Activated T-cell treated with anti-CD3 and anti-CD28 coated beads for 24 hours (primary cell): ENCODE measurements at places on chromosomes 2 and 18.

GRCh38 chr2:86566158-86566820 is 3.0 kb upstream of the CHMP3 start:
- no peak for DNase-seq

GRCh38 chr2:199977984-199978415 is 22.6 kb downstream of the MAIP1 start:
- DNase-seq, result peak; percentile 20

- DNase-seq, result no peak
Observed at GRCh38 chr2:130347220-130347925, 4.7 kb downstream of the IMP4 start.

GRCh38 chr2:228599781-228600180 is 418.3 kb upstream of the SPHKAP start:
- no peak for DNase-seq

GRCh38 chr2:162608901-162609300 is 229.7 kb downstream of the KCNH7 start:
- no peak for DNase-seq

- DNase-seq, result no peak
Observed at GRCh38 chr18:11004294-11004693, 145.1 kb downstream of the PIEZO2 start.

GRCh38 chr18:9594823-9595596 is 19.3 kb downstream of the PPP4R1 start:
- DNase-seq, result no peak

- no peak for DNase-seq
Observed at GRCh38 chr18:22505141-22505591, 87.5 kb upstream of the CTAGE1 start.

GRCh38 chr2:172600557-172601008 is 44.7 kb downstream of the PDK1 start:
- DNase-seq, result no peak

- DNase-seq, result no peak
Observed at GRCh38 chr2:143844986-143845385, 674.9 kb downstream of the ZEB2 start.

DNA sequence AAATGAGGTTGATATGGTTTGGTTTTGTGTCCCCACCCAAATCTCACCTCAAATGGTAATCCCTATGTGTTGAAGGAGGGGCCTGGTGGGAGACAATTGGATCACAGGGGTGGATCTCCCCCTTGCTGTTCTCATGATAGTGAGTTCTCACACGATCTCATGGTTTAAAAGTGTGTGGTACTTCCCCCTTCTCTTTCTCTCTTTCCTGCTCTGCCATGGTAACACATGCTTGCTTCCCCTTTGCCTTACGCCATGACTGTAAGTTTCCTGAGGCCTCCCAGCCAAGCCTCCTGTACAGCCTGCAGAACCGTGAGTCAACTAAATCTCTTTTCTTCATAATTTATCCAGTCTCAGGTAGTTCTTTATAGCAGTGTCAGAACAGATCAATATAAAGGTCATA is 24.7 kb upstream of the FAM124B start:
- DNase-seq, result no peak

- no peak for DNase-seq
Observed at GRCh38 chr2:140079038-140079437, 1298.8 kb upstream of the NXPH2 start.

DNA sequence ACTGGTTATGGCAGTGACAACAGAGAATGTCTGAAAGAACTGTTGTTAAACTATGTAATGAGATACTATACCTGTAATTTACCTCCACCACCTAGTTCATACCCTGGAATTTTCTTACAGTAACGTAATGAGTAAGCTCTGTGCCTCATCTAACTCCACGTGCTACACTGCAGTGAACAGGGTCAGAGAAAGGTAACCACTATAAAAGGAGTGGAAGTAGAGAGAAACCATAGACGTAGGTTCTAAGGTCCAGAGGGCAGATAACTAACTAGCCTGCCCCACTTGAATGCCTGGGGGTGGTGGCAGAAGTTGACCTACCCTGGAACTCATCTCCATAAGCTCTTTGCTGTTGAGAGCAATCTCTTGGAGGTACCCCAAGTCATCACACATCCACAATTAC is 32.0 kb upstream of the B4GALT6 start:
- DNase-seq, result no peak

DNA sequence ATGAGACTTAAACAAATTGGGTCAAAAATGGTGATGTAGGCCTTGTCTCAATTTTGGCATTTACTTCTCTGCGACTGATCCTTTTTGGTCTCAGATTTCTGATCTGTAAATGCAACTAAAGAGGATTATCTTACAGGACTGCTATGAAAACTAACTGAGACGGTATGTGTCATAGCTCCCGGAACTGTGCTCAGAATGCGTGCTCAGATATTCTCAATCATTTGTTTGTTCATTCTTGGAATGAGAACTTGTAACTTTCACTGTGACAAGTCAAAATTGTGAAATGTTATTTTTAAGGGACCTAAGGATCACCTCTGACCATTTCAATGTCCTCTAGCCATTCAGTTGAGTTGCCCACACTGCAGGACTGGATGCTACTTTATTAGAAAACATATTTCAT is 498.2 kb upstream of the PIK3C3 start:
- DNase-seq, result no peak

DNA sequence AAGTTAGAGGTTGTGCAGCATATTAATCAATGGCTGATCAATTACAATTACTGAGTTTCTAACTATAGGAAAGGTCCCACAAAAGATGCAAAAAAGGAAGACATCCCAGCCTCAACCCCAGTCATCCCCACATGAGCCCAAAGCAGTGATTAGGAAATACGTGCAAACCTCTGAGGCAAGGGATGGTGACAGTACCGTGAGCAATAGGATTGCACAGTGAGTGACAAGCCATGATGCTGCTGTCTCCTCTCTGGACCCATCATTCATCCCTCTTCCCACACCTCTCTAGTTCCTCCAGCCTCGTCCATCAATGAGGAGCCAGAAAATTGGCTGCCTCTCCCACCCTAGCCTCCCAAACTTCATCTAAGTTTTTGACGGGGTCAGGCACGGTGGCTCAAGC is 4.0 kb upstream of the SLC11A1 start:
- DNase-seq, result no peak

DNA sequence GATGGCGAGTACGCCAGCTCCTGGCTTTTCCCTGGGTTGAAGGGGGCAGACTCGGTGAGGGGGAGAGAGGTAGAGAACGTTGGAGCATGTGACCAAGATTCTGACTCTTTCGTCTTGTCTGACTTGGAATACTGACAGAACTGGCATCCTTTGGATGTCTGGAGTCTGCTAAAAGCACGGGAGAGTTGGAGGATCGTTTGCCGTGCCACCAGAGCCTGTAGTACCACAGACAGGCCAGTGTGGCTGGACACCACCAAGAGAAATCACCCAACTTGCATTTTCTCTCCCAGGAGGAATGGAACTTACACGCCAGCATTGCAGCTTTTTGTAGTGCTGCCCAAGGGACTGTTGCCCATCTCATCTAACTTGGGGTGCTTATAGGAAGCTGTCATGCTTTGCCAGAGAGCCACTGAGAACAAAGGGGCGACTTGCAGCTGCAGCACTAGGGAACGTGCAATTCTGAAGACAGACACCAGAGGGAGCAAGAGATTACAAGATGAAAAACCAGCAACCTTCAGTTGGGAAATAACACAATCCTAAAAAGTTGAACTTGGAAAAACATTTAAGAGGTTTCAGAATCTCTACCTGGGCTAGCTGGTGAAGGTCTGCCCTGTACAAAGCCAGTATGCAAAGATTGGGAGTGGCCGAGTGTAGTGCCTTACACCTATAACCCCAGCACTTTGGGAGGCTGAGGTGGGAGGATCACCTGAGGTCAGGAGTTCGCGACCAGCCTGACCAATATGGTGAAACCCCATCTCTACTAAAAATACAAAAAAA is 24.1 kb downstream of the PSMG2 start:
- peak; percentile 54 for DNase-seq

- DNase-seq, result no peak
Observed at GRCh38 chr2:208046686-208047085, 21.4 kb upstream of the PLEKHM3 start.

DNA sequence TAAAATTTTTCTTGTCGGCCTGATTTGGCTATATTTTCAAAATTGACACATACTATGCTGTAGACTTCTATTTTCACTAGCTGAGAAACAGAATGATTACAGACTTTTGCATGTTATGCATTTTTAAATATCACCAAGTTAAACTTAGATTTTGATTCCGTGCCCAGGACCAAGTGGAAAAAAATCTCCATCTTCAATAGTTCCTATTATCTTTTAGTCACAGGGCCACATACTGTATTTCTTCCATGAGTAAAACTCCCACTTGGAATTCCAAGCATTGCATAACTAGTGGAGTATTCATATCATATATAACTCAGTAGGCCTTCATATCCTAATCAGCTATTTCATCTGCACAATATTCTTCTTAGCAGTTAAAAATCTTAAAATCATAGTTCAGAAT is 470.9 kb downstream of the ARHGAP15 start:
- no peak for DNase-seq

GRCh38 chr2:238847419-238847801 is 475 bp upstream of the TWIST2 start:
- DNase-seq, result no peak

DNA sequence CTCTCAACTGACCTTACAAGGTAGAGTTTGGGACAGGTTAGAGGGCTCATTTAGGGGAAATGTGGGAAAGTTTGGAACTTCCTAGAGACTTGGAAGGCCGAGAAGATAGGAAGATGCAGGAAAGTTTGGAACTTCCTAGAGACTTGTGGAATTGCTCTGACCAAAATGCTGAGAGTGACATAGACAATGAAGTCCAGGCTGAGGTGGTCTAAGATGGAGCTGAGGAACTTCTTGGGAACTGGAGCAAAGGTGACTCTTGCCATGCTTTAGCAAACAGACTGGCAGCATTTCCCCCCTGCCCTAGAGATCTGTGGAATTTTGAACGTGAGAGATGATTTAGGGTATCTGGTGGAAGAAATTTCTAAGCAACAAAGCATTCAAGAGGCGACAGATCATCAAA is 258.9 kb upstream of the GULP1 start:
- no peak for DNase-seq

DNA sequence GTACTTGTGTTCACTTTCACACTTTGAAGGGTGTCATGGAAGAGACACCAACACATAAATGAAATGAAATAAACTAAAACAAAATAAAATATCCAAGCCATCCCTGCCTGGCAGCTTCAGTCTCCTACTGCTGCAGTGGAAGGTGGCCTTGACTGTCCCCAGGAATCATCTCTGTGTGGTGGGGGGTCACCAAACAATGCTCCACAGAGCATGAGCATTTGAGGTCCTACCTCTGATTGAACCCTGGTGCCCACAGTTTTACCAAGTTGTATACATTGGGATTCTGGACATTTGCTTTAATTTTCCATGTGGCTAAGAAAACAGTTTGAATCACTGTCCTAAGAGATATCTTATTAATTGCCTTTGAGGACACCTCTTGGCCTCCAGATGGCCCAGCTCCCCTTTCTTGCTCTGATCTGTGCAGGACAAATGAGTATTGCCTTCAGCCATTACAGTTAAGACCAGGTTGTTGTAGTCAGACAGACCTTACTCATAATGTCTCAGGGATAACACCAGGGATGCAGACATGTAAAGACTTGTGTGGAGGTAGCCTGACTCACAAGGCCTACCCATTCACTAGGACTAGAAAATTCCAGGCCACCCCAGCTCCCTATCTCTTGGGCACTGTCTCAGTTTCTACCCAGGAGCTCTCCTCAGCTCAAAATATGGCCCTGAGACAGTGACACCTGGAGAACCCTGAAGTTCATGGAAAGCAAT is 195.0 kb downstream of the MYCN start:
- DNase-seq, result no peak

DNA sequence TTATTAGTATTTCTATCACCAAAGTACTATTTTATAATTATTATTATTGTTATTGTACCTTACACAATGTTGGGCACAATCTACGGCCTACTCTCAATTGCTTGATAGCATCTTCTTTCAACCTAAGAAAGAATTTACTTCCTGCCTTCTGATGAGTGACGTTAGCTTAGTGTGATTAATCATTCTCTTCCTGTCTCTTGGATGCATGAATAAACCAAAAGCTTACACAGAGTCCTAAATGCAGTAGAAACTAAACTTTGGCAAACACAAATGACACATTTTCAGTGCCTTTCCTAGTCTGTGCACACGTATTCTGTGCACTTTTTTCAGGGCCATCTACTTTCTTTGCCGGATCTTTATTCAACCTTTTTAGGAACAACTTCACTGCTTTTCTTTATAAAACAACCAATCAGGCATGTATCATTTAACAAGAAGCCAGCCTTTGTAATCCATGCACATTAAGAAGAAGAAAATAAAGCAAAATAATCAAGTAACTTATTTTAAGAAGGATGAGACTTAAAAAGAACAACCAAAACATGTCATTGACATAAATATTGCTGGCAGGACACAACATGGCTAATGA is 19.1 kb downstream of the TRAK2 start:
- DNase-seq, result no peak

GRCh38 chr2:237617587-237617982 is 9.8 kb upstream of the LRRFIP1 start:
- no peak for DNase-seq

DNA sequence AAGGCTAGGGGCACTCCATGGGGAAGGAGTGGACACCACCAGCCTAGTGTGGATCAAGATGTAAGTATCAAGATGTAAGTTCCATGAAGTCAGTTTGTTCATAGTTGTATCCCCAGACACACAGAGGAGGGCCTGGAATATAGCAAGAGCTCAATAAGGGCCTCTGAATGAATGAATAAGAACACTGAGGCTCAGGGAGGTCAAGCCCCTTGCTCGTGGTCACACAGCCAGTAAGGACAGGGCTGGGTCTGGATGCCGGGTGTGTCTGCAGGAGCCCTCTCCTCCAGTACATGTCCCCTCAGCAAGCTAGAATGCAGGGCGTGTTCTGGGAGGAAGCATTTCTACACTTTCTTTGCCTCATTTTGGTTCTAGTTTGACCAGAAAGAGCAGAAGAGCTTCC is 2.9 kb downstream of the RUFY4 start:
- no peak for DNase-seq

DNA sequence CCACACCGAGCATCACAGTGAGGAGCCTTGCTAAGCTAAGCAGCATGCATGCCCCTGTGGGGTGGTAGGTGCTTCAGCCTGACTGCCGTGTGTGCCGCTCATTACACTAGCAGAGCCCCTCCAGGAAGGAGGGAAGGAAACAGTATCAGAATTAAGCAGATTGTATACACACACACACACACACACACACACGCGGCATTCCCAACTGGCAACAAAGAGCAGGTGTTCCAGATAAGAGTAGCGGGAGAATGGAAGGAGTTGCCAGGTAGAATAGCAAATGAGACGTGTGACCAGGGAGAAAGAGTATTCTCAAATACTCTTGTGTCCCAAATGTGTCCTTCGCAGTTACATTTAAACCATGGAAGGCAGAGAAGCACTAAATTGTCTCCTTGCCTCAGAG is 47.6 kb upstream of the TTC39C start:
- DNase-seq, result no peak

GRCh38 chr2:137020452-137021196 is 255.3 kb downstream of the THSD7B start:
- DNase-seq, result no peak

- DNase-seq, result no peak
Observed at GRCh38 chr2:226701052-226701451, 98.6 kb downstream of the IRS1 start.

GRCh38 chr2:162072976-162073887 is 783 bp downstream of the DPP4 start:
- no peak for DNase-seq
